NCI-H187 treated with DMSO at 0.1 percent for 48 hours (cell line): ENCODE measurements at places on chromosomes 11 and 22.
A peak's percentile ranks its signal among the peaks of the same experiment; 100 is the strongest.

DNA sequence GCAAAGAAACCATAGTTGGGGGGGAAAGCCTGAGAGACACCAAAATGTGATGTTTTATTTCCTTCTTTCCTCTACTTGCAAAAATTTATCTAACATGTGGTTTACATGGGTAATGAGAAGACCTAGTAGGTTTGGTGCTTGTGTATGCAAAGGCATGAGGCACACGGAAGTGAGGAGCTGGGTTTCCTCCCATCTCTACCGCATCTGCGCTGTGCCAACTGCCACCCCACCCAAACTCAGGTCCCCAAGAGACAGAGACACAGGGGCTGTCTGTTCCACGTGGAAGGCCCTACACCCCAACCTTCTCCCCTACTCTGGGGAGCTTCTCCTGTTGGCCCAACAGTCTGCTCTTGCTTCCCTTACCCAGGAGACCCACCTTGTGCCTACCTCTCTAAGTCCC is 4.8 kb downstream of the RTL6 start:
- no peak for DNase-seq

DNA sequence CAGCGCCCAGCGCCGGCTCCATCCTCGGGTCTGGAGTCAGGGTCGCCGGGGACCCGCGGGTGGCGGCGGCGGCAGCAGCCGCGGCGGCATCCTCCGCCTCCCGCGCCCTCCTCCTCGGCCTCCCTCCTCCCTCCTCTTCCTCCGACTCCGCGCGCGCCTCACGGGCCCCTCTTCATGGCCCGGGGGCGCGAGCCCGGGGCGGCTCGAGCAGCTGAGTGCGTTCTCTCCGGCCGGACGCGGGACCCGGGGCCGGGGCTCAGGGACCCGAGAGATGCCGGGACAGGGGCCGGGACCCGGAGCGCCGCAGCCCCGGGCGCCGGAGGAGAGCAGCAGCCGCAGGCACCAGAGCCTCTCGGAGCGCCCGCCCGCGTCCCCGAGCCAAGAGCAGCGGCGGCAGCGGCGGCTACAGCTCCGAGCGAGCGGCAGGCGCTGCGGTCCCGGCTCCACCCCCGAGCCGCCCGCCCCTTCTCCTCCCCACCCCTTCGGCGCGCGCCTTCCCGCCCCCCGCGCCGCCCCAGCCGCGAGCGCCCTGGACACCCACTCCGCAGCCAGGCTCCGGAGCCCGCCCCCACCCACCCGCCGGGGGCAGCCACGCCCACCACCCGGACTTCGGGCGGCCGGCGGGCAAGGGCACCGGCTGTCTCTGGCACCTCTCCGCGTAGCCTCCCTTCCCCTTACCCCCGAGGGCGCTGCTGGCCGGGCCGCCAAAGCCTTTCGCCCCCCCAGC is at the start of gene CHST1:
CHST1 (minus strand) TSS at position 417 of the 727 bp plus-strand sequence. CDS start 14,699 bp downstream, outside the sequence.
- DNase-seq = no peak

DNA sequence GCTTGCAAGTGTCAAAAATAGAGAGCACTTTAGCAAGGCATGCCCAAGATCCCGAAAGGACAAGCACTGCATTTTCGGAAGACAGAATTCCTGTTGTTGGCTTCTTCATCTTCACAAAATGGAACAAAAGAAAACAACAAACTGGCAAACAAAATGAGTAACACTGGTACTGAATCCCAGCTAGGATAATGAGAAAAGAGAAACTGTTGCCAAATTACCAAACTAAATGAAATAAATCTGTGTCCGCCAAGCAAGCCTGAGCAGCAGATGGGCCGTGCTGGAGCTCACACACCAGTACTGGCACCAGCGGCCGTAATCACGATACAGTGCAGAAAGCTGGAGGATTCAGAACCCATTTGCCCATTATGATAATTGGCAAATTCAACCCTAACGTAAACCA is 30.6 kb downstream of the TUB start:
- DNase-seq = no peak

DNA sequence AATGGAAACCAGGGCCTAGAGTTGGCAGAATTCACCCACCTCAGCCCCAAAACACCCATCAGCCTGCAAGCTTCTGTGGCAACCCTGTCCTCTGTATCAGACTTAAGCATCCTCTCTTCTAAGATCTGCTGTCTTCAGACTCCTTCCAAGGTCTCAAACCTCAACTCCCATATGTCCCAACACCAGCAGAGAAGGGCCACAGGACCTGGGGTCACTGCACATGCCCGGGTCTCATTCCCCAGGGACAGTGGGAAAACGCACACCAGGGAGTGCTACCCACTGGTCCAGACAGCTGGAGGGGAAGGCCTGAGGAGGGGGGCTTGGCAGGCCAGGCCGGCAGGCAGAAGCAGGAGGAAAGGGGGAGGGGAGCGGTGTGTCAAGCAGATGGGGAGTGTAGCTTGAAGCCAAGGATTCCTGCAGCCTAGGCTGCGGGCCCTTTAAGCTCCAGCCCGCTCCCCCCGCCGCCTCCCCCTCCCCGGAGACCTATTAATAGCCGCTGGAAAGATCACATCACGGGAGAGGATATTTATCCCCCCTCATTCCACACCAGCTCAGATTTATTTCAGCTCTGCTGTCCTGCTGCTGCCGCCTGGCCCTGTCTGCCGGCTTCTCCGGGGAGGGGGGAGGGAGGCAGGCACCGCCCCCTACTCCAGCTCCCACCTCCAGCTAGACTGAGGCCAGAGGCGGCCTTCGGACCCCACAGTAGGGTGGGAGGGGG is 16.7 kb downstream of the BCL9L start:
- DNase-seq = peak; percentile 30

DNA sequence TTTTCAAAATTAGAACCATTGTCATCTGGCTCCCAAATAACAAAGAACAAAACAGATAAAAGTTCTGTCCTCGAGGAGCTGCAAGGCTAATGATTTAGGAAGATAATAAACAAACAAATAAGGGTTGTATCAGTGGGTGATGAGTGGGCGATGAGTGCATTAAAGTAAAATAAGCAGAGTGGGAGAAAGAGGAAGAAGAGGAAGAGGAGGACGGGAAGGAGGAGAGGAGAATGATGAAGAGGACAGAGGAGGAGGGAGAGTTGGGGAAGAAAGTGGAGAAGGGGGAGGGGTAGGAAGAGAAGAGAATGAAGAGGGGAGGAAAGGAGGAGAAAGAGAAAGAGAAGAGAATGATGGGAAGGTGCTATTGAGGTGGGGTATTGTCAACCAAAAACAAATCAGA is 33.4 kb upstream of the ISX start:
- DNase-seq = no peak

DNA sequence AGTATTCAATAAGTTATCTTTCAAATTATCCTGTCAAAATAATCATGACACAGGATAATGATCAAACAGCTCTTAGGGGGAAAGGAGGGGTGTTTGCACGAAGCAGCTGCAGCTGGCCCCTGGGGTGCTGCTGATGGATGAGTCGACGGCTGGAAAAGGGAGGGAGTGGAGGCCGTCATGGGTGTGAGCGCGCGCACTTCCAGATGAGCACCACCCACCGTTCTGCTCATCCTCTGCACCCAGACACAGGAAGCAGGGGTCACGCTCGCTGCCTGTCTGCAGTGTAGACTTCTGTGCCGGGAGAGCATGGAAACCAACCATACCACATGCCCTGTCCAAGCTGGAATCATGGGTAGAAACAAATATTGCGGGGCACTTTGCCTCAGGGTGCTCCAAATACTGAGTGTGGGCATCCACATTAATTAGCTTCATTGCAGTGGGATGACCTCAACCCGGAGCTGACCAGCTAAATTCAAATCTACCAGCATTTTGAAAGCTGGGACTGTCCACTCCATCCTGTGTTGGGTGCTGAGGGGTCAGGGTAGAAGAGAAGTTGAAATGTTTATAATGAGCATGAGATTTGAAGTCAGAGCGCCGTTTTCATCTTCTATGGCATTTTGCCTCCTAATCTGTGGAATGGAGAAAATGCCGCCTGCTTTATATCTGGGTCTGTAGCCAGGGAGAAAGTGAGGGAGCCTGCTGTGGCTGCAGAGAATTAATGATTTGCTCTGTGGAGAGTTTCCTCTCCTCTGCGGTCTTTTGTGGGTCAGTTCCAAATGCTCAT is 802.4 kb downstream of the TBC1D22A start:
- DNase-seq = no peak

DNA sequence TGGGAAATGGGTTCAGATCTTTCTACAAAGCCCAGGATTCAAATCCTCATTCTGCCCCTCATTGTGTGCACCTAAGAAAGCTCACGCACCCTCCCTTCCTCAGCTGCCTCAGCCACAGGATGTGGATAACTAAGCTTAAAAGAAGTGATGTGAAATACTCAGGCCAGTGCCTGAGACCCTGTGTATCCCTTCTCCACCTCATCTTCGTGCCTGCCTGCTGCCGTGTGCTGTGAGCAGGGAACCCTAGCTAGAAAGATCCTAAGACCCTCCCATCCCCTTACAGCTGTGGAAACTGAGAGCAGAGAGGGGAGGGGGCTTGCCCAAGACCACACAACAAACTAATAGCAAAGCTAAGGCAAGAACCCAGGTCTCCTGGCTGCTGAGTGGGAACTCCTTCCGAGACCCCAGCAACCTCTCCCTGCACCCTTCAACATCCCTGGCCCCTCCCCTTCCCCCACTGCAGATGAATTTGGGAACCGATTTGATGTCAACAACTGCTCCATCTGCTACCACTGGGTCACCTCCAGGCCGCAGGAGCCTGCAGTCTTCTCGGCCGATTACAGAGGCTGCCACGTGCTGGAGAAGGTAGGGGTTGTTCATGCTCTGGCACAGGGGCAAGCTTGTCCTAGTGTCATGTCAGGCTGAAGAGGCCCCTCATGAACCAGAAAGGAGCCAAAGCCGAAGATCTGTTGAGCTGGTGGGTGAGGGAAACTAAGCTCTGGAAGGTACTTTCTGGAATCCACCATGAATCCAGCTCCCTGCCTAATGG is 1.5 kb downstream of the ZP1 start:
- no peak for DNase-seq

DNA sequence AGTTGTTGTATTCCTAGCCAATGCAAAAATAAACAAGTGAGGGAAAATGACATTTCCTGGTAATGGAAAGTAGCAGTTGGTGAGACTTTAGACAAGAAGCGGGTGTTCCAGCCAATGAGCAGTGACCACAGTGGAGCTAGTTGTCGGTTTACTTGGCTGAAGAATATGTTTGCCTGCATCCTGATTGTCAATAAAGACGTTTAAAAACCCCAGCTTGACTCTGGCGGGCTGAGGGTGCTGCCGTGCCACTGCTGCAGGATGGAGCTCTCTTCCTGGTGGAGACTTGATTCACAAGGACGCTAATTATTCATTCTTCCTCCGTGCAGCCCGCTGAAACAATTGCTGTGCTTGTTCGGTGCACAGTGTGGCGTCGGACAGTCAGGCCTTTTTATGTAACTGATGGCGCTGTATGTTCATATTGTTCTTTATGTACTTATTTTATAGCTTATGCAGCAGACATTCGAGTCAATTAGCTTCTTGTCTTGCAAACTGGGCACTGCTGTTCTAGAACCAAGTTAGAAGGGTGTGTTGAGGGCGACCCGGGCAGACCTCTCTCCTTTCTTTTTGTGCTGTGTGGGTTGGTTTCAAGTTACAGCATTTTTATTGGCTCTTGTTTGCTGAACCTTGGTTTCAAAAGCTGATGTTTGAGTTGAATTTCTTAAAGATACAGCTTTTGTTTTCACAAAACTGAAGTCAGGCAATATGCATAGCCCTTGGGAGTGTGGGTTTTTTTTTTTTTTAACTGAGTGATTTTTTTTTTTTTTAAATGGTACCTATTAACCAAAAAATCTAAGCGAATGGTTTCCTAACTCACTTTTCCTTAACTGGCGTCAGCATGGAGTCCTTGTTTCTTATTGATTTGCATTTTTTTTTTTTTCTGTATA is 153.9 kb downstream of the TEAD1 start:
- DNase-seq = peak; percentile 71

DNA sequence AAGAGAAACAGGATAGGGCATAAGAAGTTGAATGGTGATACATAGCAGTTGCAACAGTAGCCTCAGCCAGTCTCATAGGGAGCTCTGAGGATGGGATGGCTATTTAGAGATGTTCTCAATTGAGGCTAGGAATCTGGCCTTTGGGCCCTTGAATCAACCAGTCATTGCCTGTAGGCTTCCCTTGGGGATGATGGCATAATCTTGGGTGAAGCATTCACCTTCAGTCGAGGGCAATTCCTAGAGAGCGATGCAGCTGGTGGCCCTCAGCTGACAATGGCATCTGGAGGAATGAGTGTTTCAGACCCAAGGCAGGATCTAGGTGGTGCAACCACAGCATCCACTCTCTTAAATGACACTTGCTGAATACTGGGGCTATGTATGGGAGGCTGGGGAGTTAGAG is 61.0 kb downstream of the CCDC81 start:
- no peak for DNase-seq

GRCh38 chr22:35642305-35642741 is 5.9 kb upstream of the APOL6 start:
- no peak for DNase-seq

DNA sequence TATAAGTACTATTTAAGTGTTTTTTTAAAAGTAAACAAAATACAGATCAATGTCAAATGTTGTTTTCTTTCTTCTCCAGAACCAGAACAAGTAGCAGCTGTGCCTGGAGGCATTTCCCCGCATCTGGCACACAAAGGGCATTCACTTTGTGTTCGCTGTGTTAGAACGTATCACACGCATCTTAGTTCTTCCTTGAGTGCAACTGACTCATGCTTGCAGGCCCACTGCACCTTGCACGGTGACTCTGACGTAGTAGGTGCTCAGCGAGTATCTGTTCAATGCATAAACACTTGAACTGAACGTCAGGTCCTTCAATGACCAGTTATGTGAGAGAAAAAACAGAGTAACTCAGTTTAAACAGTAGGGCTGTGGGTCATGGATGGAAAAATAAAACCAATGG is 3.5 kb downstream of the IFT27 start:
- DNase-seq = no peak

DNA sequence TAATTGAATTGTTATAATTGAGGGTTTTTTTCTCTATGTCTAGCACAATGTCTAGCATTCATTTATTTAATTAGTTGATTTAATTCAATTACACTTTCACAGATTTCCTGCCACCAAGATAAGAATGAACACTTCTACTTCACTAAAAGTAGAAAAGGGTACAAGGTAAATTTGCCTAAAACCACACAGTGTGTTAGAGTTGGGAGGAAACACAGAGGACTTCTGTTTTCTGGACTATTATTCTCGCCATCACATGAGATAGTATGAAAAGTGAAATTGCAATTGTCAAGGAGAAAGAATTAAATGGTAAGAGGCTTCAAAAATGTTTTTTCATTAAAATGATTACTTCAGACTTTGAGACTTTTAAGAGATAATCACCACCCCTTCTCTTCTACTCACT is 109.5 kb downstream of the ETS1 start:
- no peak for DNase-seq

DNA sequence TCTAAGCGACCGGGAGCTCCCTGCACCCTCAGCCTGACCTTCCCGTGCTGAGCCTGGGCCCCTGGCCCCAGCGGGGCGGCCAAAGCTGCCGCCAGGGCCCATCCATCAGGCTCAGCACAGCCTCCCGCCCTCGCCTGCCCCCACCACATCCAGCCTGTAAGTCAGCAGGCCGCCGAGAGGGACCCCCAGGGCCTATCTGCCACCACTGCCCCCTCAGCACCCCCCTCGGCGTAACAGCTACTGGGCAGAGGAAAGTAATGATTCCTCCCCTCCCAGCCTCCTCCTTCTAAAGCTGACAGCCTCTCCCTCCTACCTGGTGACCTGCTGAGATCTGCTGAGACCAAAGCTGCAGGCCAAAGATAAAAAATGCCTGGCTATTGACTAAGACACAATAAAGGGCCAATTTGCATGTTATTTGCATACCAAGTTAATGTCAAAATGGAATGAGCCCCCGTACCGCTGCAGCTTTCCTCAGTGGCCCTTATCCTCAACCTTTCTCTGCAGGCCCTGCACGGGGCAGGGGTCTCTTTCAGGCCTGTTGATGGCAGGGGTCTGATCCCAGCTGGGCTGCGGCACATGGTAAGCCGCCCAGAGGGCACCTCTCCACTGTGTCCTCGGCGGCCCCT is 51.6 kb downstream of the RPUSD4 start:
- DNase-seq = no peak

GRCh38 chr22:26722159-26722558 is 64.8 kb downstream of the MIAT start:
- DNase-seq = no peak
